NCI-H82 (cell line): ENCODE measurements at places on chromosomes 1 and 21.
A peak's percentile ranks its signal among the peaks of the same experiment; 100 is the strongest.

GRCh38 chr1:159177272-159177907 is 6.0 kb downstream of the CADM3 start:
- no peak for DNase-seq

DNA sequence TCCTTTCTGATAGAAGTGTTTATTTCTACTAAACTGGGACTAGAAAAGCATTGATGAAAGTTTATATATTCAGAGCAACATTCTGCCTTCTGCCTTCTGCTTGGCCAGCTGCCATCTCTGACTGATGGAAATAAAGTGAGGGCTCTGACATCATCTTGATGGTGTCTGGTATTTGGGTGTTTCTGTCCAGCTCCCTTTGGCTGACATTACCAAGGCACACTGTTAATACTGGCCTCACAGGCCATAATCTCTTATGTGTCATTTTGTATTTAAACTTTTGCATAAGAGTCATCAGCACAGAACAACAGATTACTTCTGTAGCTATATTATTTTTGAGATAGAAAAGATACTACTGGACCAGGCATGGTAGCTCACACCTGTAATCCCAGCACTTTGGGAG is 216.9 kb downstream of the RYR2 start:
- DNase-seq, result no peak

GRCh38 chr1:21716169-21716568 is 47.0 kb upstream of the RAP1GAP start:
- no peak for DNase-seq

- no peak for DNase-seq
Observed at GRCh38 chr1:32303997-32304622, 12.2 kb downstream of the HDAC1 start.

- DNase-seq, result no peak
Observed at GRCh38 chr1:39623053-39623452, 16.4 kb downstream of the HEYL start.

GRCh38 chr1:68725001-68725752 is 228.3 kb upstream of the DEPDC1 start:
- peak; percentile 82 for DNase-seq

GRCh38 chr1:225426395-225427234 is 1.2 kb downstream of the LBR start:
- peak; percentile 66 for DNase-seq

- DNase-seq, result peak; percentile 91
Observed at GRCh38 chr21:32096411-32096810, 182.4 kb downstream of the MIS18A start.

DNA sequence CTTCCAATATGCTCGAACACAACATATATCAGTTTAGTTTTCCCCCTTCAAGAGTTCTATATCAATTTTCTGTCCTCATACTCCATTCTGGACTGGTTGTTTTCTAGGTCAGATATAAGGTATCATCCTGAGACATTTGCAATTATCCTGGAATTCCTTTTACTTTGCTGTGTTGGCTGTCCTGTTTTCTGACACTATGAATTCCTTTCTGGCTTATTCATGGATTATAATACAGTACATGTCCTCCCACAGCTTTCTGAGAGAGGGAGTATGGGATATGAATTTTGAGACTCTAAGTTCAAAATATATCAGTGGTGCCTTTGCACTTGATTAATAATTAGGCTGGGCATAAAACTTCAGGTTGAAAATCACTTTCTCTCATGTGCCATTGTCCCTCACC is 11.9 kb downstream of the PHTF1 start:
- no peak for DNase-seq

GRCh38 chr1:44089371-44090048 is 29.1 kb upstream of the KLF17 start:
- no peak for DNase-seq

- DNase-seq, result no peak
Observed at GRCh38 chr21:38780879-38781278, 24.9 kb upstream of the ETS2 start.

DNA sequence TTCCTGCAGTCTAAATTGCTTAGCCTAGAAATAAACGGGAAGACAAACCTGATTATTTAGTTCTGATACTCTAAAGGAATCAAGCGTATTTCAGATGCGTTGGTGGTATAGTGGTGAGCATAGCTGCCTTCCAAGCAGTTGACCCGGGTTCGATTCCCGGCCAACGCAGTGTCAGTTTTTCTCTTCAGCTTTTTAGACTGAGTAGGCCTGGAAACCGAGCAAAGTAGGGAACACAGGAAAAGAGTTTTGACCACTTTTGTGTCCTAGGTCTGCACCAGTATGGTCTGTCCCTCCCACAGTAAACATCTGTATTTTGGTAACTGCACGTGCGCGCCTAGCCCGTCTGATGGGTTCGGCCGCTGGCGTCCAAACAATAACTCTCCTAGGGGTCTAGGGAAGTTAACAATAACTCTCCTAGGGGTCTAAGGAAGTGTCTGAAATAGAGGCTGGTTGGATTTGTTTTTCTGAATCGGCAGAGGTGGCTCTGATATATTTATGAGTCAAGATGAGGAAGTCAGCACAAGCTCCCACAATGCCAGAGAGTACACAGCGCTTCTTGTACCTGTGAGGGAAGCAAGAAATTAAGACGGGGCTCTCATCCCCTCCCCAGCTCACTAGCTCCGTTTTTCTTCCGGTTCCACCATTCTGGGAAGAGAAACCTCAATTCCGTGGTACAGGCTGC is 15.6 kb upstream of the HJV start:
- peak; percentile 96 for DNase-seq

DNA sequence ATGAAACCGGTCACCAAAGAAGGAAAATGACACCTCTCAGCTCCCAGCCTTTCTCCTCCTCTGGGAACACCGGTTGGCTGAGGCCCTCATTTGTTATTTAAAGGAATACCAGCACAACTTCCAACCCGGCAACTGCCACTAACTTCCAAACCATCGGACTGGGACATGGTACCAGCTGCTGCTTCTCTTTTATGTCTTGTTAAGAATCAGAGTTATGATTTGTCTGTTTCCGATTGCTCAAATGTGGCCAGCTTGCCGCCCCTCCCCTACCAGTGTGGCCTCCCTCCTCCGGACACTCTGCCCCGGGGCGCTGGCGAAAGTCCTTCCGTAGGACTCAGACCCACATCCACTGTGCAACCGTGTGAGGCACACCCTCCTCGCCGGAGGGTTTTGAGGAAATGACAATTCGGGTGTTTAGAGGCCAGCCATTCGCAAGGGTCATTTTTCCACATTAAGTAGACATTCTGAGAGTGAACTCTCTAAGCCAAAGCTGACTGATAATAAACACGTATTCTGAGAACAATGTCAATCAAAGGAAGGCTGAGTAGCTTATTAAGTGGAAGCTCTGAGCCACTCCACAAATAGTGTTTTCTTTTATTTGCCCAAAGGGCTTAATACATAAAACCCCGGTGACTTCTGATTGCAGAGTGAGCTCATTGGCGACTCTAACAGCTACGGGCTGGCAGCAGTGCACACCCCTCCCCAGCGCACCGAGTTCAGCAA is 5.5 kb downstream of the RIPK4 start:
- no peak for DNase-seq

DNA sequence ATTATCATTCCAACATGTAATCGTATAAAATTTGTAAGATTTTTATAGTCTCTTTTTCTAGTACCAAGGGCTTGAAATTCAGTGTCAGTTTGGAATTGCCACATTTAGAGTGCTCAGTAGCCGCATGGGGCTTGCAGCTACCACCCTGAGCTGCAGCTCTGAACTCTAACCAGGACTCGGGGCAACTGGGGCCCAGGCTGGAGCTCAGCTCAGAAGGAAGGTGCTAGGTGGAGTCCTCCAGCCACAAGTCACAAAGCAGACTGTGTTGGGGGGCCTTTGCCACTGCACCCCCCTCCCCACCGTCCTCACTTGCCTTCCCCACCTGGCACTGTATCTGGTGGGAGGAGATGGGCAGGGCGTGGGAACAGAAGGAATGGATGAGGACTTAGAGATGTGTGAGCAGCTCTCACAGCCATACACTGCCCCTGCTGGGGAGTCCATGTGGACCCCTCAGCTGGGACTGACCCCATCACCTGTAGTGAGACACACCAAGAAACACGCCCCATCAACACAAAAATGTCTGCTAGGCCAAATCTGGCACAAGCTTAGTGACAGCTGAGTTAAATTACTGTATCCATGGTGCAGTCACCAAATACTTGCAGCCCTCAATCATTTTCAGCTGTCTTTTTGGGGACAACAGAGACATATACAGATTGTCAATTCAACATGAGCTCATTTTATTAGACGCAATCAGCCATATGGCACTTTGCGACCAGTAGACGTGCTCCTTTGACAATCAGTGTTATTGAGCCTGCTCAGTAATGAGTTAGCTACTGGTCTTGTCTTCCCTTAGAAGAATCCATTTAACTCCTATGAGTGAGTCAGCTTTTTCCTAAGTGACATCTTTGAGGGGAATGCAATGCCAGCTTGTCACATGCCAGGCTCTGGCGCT is 241.7 kb upstream of the RAB4A start:
- peak; percentile 94 for DNase-seq

DNA sequence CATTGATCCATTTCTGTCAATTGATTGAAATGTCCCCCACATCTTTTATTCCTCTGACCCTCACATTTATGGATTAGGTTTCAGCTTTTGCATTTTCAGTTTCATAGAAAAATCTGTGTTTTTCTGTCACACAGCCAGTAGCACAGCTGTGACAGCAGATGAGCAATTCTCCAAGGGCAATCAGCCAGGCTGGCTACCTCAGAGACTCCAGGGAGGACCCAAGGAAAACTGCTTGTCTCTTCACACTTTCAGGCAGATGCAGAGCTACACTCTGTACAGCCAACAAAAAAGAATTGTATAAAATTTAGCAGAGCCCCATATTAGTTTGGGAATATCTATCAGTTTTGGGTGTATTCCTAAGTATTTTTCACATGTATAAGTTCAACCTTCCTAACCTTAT is 257.2 kb downstream of the LRRC7 start:
- DNase-seq, result no peak

DNA sequence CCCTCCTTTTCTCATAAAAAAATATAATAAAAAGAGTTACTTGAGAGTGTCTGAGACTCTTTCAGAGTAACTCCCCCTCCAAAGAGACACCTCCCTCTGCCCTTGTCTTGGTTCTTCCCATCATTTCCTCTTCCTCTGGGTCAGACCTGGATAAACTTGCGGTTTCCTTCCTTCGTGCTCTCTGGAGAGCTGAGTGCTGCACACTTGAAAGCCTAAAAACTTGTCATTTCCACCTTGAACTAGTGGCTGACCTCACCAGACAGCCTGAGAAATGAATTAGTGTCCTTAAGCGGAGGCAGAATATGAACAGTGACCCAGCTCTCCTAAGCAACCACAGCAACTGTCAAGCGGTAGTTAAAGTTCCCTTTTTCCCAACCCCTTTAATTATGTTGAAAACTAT is 88.4 kb upstream of the PROX1 start:
- no peak for DNase-seq

DNA sequence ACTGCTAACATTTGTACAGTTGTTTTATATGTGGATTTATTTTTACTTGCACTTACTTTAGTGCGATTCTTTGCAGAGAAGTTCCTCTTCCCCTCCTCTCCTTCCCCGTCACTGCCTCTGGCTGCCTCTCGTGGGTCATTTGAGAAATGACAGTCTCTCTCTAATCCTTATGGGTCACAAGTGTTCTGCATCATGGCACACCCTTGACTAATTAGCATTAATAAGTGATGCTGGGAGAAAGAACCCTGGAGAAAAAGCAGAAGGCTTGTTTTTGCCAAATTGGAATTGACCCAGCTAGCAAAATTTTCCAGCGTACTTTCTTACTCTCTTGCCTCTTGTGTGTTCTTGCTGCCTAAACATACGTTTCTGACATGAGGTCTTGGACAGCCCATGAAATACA is 301.2 kb downstream of the DUSP10 start:
- DNase-seq, result peak; percentile 39

GRCh38 chr1:85297855-85298629 is 21.6 kb upstream of the BCL10 start:
- peak; percentile 17 for DNase-seq

- DNase-seq, result no peak
Observed at GRCh38 chr1:68746378-68746777, 249.5 kb upstream of the DEPDC1 start.

DNA sequence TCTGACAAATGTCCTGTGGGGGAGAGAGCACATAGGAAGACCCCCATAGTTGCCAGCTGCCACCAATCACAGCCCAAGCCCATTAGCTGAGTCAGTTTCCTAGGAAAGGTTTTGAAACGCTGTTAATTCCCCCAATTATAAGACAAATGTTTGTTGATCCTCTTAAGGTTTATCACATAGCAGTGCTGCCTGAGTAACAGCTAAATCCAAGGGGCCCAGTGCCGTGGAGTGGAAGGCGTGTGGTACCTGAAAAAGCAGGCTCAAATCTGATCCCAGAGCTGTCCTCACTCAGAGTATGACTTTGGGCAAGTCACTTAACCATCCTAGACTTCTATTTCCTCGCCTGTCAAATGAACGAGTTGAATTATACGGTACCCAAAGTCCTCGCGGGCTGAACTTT is 69.5 kb downstream of the GRIK3 start:
- peak; percentile 87 for DNase-seq

GRCh38 chr1:39960431-39960958 is 5.5 kb downstream of the MFSD2A start:
- no peak for DNase-seq

GRCh38 chr1:28412731-28413130 is 43.2 kb downstream of the PHACTR4 start:
- no peak for DNase-seq

GRCh38 chr1:240474133-240474614 is 137.8 kb downstream of the GREM2 start:
- DNase-seq, result no peak

DNA sequence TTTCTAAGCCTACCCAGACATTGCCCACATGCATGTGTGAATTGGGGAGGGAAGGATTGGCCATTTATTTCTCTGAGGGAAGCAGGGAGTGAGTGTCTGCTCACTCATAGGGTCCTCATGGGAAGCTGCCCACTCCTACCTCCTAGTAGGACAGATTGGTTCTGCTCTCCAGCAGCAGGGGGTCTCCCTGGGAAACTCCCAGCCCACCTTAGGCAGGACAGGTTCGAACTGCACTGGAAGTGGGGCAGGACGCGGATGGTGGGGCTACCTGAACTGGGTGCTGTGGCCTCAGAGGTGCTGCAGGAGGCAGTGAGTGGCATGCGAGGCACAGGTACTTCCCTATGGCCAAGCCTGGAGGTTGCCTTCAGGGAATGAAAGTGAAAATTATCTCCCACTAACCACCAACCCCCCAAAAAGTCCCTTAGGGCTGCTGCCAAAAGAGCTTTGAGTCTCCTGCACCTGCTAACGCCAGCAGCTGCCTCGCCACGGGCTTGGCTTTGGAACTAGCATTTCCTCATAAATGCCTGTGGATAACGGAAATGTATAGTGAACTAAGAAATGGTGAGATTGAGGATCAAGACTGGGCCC is 157.0 kb upstream of the COA6 start:
- no peak for DNase-seq
